T1000 (cell line): ENCODE measurements at places on chromosomes 6 and 20.

DNA sequence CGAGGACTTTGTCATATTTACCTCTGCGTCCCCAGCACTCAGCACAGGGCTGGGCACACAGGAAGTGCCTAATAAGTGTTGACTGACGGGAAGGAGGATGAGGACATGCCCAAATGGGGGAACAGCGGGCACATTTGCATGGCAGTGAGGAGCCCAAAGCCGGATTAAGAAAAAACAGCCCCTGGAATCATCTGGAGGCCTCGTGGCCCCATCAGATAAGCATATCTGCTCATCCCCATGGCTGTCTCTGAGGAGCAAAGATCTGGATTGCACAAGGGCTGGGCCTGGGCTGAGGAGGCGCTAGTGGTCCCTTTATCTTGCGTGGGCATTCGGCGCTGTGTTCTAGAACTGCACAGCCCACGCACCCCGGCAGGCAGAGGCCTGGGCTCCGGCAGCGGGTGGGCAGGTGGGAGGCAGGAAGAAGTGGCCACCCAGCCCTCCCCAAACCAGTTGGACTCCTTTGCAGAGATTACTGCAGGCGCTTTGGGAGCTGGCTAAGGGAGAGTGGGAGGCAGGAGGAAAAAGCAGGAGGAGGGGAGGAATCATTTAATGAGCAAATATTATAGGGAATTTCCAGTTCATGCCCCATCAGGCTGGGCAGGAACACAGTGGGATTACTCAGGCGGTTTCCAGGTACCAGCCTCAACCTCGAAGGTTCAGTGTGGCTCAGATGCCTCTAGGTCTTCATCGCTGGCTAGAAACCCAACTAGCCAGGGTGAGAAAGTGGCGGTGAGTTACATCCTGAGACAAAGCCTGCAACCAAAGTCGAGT, 108.1 kb downstream of the CEBPB start:
- no peak for DNase-seq

GRCh38 chr6:93196406-93196970, 222.9 kb downstream of the EPHA7 start:
- DNase-seq: no peak

GRCh38 chr6:64081453-64081852, 445.9 kb downstream of the PHF3 start:
- DNase-seq: no peak

DNA sequence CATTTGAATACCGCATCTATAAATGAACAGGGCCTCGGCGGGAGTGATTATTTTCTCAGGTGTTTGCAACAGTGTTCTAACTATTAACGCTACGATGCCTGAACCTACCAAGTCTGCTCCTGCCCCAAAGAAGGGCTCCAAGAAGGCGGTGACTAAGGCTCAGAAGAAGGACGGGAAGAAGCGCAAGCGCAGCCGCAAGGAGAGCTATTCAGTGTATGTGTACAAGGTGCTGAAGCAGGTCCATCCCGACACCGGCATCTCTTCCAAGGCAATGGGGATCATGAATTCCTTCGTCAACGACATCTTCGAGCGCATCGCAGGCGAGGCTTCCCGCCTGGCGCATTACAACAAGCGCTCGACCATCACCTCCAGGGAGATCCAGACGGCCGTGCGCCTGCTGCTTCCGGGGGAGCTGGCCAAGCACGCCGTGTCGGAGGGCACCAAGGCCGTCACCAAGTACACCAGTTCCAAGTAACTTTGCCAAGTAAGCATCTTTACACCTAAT, 70.9 kb downstream of the HFE start:
- peak; percentile 93 for DNase-seq

DNA sequence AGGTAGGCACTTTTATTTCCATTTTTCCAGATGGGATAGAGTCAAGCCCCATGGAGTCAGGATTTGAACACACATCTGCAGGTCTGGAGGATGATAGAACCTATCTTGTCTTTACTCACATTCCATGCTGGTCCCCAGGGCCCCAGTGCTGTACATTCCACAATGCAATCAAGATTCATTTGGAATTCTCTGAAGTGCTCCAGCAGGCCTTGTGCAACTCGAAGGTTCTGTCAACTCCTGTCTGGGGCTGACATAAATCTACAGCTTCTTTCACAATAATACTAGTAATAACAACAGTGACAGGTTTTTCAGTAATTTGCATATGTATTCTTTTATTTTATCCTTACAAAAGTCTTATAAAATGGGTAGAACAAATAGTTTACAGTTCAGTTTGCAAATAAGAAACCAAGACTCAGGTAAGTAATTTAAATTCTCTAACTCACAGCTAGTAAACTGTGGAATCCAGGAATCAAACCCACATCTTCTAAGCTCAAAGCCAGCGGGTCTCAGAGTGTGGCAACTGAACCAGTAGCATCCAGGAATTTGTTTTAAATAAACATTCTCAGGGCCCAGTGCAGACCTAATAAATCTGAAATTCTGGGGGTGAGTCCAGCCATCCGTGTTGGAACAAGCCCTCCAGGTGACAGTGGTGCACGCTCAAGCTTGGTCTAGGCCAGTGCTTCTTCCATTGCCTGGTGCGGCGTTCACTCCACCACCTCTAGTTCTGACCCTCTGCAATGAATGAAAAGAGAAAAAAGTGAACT, 137.0 kb upstream of the TNFAIP3 start:
- no peak for DNase-seq

- no peak for DNase-seq
These were observed 86.6 kb downstream of the RNF144B start for GRCh38 chr6:18473755-18474154.

GRCh38 chr20:44711237-44711636, 3.9 kb upstream of the CCN5 start:
- DNase-seq: no peak

DNA sequence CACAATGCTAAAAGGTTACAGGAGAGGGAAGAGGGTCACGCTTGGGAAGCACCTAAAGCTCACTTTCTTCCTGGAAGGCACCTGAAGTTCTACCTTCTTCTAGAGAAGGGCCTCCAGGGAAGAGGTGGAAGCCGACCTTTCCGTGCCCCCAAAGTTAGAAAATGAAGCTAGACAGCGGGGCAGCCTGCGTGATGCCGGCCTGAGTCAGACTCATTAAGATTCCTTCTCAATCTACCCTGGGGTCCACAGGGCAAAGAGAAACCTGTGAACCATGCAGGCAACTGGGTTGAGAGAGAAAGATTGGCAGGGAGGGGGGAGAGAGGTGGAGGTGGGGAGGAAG, 54.8 kb upstream of the CCDC167 start:
- DNase-seq: no peak

GRCh38 chr6:166683477-166683876, 56.4 kb upstream of the RPS6KA2 start:
- no peak for DNase-seq
